RPMI8226 (cell line): ENCODE measurements at places on chromosomes 16 and 17.

- DNase-seq, result no peak
Observed at GRCh38 chr16:12050361-12050760, 73.8 kb downstream of the SNX29 start.

DNA sequence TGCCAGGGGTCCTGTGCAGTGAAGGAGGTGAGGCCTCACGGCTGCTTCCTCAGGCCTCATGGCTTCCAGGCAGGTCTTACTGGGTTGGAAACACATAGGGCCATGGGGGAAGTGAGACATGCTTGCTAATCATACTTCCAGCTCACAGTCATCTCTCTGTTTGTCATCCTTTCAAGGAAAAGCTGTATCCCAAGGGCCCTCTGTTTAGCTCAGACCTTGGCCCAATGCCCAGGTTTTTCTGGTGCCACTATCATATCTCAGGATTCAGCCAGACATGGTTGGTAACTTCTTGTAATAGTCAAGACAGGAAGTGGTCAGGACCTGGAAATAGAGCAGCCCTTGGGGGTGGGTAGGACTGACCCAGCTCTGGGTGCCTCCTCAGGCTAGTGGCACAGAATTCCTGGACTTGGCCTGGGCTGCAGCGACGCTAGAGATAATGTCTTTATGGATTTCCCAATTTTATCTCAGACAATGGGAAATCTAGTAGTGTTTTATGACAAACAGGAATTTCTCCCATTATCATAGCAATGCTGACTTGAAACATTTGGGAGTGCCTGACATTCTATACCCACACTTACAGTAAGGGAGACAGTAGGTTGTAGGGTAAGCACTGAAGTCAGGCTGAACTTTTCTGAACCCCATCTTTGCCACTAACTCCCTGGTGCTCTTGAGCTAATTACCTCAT lies 13.5 kb upstream of the ITGB3 start:
- DNase-seq, result peak; percentile 64

DNA sequence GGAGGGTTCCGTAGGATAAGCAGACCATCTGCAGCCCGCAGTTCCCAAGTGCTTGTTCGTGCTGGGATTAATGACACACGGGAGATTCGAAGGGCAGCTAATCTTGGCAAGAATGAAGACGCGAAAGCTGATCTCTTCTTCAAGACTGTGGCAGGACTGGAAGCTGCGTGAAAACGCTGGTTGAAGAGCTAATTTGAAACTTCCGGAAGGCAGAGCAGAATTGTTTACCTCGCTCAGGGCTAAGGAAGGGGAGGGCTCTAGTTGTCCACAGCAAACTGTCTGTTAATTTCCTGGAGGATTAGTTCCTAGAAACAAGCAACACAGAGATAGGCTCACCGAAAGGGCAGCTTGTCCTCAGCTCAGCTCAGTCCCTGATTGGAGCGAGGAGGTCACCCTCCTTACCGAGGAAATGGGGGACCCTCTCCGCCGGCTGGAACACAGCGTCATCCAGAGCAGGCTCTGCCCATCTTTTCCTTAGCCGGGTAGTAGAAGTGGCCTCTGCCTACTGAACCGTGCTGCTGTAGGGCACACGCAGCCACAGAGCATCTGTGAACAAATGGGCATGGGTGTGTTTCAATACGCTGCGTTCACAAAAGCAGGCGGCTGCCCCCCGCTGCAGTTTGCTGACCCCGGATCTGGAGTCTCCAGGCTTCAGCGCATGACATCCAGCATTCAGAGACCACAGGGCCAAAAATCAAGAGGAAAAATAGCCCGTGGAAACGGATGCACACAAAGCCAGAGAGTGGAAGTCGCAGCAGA lies 16.7 kb upstream of the BAIAP2 start:
- peak; percentile 66 for DNase-seq

- peak; percentile 20 for DNase-seq
Observed at GRCh38 chr17:57068222-57068658, 16.8 kb upstream of the AKAP1 start.
